ENCODE measurements at places on chromosomes 7 and 10.

- no peak for DNase-seq
Measured at GRCh38 chr10:121519901-121520493, 78.2 kb downstream of the FGFR2 start.

DNA sequence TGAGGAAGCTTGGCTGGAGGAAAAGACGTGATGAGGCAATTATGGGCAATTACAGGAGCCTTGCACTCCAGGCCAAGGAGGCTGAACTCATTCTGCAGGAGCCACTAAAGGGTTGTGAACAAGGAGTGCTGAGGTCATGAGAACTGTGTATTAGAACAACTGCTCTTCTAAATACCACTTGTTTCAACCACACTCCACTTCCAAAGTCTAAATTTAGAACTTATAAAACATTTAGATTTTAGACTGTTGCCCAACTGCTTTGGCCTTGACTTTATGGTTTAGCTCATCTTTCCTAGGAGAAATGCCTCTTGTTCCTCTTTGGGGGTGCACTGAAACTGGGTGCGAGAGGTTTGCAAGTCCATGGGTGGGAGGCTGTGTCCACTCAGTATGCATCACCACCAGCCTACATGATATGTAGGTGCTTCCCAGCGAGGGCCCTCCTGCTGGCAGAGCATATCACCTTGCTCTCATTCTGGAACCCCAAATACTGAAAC, 199.7 kb upstream of the AOAH start:
- no peak for DNase-seq

- no peak for DNase-seq
Measured at GRCh38 chr10:61478621-61479312, 25.6 kb upstream of the TMEM26 start.

DNA sequence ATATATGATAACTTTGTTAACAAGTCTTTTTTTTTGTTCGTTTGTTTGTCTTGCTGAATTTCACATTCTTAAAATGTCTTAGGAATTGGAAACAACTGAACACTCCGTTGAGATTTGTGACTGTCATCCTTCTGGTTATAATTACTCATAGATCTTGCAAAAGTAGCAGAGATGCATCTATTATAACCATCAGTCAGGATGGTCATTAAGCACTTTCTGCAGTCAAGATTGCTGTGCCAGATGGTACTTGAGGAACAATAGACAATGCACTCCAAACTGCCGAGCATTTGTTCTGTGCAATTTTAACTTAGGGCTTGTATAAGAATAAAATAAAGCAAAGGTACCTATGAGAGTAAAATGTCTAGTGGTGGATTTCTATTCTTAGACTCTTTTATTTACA, 710.1 kb upstream of the KCND2 start:
- DNase-seq = no peak

GRCh38 chr7:82172881-82173280, 270.7 kb downstream of the CACNA2D1 start:
- no peak for DNase-seq

GRCh38 chr10:59036311-59037017, 140.0 kb upstream of the PHYHIPL start:
- DNase-seq = no peak

- no peak for DNase-seq
Measured at GRCh38 chr10:79381804-79382221, 34.5 kb downstream of the PPIF start.

GRCh38 chr10:87038786-87039185, 18.7 kb downstream of the FAM25A start:
- DNase-seq = no peak

- no peak for DNase-seq
Measured at GRCh38 chr10:80917636-80918035, 379.9 kb downstream of the SH2D4B start.

GRCh38 chr10:118669020-118669791, 73.8 kb upstream of the PRLHR start:
- no peak for DNase-seq

GRCh38 chr7:129188372-129188891, at the start of gene SMO:
TSS of gene SMO (plus strand) at chr7:129188633. CDS start at chr7:129189152, 519 bp downstream.
- no peak for DNase-seq

DNA sequence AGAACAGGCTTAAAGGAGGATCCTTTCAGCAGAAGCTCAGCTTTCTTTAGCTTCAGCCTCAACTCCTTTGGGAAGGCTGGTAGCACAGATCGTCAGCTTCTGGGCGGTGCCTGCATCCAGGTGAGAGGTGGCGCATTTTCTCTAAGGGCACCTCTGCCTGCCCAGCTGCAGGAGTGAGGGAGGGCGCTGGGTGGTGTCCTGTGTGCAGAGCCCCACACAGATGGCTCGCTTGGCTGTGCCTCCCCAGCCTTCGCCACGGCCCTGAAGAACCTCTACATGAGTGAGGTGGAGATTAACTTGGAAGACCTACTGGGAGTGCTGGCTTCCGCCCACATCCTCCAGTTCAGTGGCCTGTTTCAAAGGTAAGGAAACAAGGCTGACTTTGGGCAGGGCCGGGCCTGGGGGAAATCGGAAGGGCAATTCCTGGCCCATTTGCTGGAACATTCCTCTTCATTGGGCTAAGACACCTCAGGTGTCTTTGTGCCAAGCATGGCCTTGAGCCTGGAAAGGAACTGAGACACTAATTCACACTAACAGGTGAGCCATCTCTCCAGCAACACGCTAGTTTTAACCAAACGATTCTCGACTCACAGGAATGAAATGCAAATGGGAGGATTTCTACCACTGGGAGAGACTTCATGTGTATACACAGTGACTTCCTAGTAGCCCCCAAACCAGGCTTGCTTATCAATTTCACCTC, 19.9 kb downstream of the BTBD16 start:
- no peak for DNase-seq

DNA sequence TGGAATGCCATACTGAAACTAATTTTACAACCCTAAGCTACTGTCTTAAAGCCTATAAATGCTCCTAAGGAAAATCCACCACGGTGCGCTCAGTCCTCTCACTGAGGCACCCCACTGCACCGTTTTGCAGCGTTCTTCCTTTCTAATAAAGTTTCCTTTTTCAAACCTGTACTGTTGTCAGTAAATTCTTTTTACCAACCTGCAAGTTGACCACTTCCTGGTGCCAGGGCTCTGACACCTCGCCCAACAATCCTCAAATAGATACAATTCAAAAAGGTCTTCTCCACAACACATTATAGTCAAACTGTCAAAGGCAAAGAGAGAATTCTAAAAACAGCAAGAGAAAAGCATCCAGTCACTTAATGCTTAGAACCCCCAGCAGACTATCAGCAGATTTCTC, 42.8 kb downstream of the HERPUD2 start:
- peak; percentile 17 for DNase-seq

- no peak for DNase-seq
Measured at GRCh38 chr10:71025535-71025934, 137.2 kb upstream of the PCBD1 start.

DNA sequence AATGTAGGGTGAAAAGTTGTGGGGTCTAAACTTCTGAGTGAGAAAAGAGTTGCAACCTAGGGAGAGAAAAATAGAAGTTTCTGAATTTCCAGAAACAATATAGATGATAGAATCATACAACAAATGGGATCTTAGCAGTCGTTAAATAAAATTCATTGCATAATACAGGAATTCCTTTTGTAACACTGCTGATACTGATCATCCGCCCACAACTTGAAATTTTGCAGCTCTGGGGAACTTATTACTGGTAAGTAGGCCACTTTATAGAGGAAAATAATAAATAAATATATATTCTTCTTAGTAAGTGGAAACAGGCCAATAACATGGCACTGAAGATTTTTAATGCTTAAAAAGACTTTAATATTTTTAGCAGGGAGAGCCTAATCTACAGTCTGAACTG, 81.9 kb upstream of the SMIM30 start:
- no peak for DNase-seq

- DNase-seq = no peak
Measured at GRCh38 chr7:95556777-95557176, 39.5 kb downstream of the PDK4 start.

DNA sequence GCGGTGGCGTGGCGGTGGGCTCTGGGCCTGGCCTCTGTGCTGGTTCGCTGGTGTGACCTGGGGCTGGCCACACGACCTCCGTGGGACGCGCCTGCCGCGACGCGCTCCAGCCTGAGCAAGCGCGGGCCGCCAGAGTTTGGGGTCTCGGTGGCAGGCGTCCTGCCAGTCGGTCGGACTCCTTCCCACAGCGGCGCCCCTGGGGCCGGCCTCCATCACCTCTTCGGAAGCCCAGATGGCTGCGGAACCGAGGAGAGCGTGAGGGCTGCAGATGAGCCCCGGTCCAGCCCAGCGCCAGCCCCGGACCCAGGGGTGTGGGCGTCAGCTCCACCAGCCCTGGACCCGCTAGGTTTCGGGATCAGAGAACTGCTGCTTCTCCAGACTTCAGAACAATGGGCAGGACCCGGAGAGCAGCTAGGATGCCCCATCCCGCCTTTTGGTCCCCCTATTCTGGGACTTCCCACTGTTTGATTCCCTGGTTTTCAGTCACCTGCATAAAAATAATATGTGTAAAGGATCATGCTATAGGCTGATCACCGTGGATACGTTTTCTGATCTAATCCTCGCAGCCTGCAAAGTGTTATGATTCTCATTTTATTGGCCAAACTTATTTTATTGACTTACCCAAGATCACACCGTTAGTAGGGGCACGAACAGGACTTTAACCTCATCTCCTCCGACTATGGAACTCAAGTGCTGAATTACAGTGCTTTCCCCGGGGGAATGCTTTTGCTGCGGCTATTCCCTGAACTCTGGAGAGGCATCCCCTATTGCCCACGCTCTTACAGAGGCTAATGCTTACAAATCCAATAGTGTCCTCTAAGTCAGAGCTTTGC, 2.8 kb downstream of the CYP26C1 start:
- DNase-seq = no peak

DNA sequence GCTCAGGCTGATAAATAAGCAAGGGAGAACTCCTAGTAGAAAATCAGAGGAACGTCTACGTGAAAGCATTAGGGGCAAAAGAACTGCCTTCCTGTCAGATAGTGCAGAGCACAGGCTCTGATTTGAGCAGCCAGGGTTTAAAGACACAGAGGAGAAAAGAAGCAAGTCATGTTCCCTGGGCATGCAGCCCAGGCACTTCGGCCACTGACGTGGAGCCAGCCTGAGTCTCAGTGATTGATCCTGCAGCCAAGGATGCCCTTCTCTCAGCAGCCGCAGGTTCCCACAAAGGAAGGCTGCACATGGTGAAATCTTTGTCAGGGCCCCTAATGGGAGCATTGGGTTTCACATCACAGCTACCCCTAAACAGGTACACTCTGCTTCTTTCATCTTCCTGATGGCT, 161.7 kb upstream of the HPS1 start:
- no peak for DNase-seq

DNA sequence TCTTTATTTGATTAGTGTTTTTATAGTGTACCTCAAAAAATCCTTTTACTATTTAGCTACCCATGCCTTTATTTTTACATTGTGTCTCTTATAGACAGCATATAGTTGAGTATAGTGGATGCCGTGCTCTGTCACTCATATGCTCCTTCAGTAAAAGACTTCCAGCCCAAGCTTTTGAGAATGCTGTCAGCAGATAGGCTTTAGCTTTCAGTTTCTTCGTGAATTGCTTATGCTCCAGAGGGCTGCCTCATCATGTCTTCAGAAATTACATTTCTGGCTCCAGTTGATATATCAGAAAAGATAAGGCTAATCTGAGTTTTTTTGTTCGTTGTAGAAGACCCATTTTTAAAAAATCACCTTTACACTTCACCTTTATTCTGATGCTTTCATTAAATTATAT, 332.0 kb downstream of the NXPH1 start:
- DNase-seq = no peak

DNA sequence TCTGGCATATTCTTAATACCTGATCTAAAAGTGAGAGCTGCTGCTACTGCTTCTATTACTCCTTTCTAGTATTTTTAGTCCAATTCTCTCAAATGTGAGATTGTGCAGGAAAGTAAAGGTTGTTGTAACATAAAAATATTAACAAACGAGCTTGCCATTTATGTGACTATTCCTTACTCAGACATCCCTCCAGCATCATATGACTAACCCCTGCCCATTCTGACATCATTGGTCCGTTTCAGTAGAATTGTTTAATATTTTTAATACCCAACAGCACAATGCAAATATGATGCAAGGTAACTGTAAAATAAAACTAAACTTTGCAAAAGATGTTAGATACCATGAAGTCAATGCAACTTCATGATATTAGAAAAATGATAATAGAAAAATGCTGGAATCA, 83.6 kb downstream of the CFAP58 start:
- no peak for DNase-seq

DNA sequence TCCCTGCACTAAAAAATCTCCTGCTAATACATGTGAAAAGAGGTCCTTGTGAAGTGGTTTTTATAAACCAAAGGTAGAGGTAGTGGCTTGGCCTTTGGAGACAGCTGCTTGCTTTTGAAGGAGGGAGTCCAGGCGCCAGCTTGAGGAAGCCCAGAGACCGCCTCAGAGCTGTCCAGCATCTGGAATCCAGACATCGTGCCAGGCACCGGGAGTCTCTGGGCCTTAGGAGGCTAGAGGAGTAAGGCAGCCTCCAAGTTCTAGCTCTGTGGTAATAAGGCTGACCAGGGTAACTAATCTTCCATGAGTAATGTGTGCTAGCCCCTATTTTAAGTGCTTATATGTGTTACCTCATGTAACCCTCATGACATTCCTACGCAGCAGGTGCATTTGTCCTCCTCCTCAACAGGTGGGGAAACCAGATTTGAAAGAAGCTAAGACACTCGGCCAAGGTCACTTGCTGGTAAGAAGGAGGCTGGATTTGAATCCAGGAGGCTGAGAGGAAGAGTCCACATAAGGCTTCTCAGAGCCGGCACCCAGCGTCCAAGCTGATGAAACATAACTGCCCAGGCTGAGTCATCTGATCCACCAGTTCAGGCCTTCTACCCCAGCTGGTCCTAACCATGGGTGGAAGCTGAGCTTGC, 26.1 kb downstream of the PRLHR start:
- DNase-seq = no peak

DNA sequence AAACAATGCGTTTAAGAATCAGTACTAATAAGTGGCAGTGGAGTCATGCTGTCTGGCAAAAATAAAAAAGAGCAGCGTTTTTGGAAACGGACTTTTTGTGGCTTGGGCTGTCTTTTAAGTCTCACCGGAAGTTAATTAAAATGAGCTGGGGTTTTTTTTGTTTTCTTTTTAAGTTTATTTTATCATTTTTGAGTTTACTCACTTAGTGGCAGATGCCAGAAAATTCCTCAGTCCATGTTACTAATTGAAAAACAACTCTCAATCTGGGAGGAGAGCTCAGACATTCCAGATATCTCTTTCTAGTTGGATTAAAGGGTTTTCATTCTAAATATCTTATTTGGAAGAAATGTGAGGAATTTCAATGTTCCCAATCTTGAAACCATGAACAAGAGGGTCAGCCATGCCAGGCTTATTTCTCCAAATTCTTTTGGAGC, 133.8 kb upstream of the AGR3 start:
- no peak for DNase-seq

Data from activated effector memory CD4-positive, alpha-beta T cell treated with Interleukin-2 at 50 U/mL for 16 hours (primary cell).